ENCODE measurements at places on chromosomes 6 and 20. TPM values are rescaled to one million over a fixed set of nuclear protein-coding genes. Genes with fewer than 3 reads are reported as not detected.

ZNF322 gene
- 44.7 TPM for polyA plus RNA-seq

DNA sequence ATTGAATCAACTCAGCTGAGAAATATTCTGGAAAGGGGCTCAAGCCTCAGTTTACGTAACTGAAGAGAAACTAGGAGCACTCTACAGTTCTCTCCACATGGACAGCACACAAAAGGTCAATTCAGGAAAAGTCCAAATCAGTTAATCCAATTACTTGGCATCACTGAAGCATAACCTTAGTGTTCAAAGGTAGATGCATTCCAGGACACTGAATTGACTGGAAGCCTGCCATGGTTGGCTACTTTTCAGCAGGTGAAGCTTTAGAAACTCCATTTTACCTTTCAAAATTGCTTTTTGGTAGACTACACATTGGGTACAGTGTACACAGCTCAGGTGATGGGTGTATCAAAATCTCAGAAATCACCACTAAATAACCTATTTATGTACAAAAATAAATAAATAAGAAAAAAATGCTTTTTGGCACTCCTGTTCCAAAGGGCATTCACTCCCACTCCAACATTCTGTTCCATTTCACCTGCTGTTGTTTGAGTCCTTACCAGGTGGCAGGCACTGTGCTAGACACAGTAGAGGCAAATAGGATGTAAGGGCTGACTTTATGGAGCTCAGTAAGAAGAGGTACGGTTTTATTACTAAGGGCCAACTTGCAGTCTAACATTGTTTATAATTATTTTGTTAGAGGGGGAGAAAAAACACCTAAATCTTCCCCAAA, 153.4 kb downstream of the FAXC start:
- DNase-seq: no peak

GRCh38 chr20:46928580-46929132, 34.0 kb downstream of the EYA2 start:
- DNase-seq: no peak

DNA sequence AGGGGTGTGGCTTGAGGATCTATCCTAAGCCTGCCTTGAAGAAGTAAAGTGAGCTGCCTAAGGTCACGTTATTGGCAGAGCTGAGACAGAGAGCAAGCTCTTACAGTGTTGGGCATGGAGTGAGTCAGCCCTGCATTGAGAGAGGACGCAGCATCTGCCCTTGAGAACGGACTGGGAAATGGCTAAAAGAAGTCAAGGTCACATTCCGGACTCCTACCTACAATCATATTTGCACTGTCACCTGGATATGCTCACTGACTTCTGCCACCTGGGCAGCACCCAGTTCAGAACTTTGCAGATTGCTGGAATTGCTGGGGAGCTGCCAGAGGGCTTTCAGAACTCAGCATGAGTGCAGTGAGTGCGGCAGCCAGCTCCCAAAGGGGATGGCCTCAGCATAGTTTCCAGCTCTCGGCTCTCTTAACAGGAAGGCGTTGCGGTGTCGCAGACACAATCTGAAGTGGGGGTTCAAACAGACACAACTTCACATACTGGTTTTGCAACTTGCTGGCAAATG, 199.3 kb upstream of the SGK1 start:
- DNase-seq: no peak

DNA sequence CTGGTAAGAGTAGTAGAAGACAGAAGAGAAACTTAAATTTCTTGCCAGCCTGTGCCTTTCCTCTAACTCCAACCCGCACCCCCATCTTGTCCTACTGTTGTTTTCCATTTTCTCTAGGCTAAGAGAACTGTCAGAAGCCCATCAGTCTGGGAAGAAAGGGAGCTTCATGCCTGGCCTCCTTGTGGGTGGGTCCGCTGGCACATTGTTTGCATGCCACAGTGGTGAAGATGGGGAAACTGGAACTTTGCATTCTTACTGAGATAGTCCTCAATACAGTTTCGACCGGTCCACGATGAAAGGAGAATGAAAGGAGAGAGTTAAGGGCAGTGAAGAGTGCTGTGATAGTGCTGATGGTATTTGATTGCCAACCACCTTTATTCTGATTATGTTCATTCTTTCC, 103.1 kb downstream of the TCP11 start:
- DNase-seq: no peak

OGFR gene
- polyA plus RNA-seq: 24.5 TPM

TUBB2B gene
- polyA plus RNA-seq: 124 TPM

Measured in right renal cortex interstitium (tissue), 3 donors.